ENCODE measurements at places on chromosomes 4 and X.

DNA sequence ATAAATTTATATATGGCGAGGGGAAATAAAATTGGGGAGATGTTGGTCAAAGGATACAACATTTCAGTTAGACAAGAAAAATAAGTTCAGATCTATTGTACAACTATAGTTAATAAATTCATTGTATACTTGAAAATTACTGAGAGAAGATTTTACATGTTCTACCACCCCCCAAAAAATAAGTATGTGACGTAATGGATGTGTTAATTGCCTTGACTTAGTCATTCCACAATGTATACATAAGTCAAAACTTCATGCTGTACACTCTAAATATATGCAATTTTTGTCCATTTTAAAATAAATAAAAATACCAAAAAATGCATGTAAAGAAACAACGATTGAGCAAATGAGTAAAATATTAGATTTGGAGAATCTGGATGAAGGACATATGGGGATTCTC is 1.8 kb downstream of the USP11 start:
- DNase-seq: no peak

DNA sequence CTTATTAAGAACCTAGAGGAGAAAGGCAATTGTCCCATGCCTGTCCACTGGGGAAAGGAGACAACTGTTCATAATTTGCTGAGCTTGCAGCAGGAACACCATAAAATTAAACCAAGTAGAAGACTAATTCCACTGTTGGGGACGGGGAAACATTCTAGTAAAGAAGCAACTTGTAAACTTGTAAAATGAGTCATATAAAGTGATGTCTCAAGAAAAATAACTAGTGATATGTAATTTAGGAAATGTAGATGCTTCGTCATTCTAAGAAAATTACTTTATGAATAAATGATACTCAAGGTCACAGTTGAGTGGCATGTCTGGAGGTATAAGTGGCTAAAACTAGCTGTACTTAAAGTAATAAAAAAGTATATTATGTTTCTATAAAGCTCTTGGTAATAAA is 121.2 kb upstream of the MID1 start:
- no peak for DNase-seq

- no peak for DNase-seq
Observed at GRCh38 chr4:145195167-145195952, 15.0 kb upstream of the OTUD4 start.

- no peak for DNase-seq
Observed at GRCh38 chr4:19880206-19880605, 371.5 kb upstream of the SLIT2 start.

DNA sequence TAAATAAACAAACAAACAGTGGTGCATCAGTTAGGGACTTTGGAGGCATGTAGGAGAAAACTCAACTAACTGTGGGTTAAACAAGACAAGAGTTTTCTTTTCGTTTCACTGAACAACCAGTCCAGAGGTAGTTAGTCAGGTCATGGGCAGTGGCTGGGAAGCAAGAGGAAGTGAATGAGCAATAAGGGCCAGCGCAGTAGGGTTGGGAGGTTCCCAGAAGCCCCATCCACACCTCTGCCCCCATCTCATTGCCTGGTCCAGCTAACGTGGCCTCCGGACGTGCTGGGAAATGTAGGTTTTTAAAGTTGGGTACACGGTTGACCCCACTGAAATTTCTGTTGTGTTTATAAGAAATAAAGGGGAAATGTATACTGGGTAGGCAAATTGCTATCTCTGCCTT is 8.7 kb downstream of the GLOD5 start:
- no peak for DNase-seq

- DNase-seq: no peak
Observed at GRCh38 chr4:12446256-12446655, 1017.6 kb upstream of the HS3ST1 start.

- no peak for DNase-seq
Observed at GRCh38 chr4:38311495-38312126, 351.4 kb downstream of the PTTG2 start.

DNA sequence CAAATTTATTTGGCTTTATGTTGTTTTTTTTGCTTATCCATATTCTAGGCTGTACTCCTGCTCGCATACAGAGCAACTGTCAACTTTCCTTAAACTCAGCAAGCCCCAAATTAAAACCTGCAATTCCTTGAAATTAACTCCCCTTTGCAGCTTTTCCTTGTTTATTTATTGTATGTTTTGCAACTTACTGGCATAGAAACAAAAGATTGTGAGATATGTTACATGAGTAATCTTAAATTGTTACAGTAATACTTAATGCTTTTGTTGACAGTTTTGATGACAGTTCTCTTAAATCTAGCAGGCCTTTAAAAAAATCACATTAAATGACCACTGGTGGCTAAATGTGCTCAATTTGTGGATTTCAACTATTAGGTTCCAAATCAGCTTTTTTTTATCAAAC is 4.5 kb downstream of the DDX3X start:
- DNase-seq: no peak

DNA sequence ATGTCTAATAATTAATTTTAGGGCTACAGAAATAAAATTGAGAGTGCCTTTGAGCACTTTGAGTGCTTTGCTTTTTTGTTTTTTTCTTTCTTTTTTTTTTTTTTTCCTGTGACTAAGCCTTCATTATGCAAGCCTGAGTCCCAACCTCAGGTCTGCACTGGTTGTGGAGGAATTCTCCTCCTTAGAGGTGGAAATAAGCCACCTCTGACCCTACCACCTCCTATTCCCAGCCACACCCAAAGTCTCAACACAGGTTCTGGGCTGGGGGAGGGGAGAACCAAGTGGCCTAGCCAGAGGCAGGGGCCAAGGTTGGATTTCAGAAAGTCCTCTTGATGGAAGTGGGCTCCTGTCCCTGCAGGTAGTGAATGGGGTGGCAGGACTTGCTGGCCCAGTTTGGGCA is 180.2 kb downstream of the ARAP2 start:
- no peak for DNase-seq

DNA sequence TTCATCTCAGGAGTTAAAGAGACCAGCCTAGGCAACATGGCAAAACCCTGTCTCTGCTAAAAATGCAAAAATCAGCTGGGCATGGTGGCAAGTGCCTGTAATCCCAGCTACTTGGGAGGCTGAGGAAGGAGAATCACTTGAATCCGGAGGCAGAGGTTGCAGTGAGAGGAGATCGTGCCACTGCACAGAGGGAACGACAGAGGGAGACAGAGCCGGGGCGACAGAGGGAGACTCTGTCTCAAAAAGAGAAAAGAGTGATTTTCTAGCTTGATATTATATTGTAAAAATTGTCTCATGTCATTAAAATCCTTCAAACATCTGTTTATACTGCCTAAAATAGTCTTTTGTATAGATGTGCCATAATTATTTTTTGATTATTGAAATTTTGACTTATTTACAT is 225.4 kb upstream of the AGA start:
- DNase-seq: no peak

DNA sequence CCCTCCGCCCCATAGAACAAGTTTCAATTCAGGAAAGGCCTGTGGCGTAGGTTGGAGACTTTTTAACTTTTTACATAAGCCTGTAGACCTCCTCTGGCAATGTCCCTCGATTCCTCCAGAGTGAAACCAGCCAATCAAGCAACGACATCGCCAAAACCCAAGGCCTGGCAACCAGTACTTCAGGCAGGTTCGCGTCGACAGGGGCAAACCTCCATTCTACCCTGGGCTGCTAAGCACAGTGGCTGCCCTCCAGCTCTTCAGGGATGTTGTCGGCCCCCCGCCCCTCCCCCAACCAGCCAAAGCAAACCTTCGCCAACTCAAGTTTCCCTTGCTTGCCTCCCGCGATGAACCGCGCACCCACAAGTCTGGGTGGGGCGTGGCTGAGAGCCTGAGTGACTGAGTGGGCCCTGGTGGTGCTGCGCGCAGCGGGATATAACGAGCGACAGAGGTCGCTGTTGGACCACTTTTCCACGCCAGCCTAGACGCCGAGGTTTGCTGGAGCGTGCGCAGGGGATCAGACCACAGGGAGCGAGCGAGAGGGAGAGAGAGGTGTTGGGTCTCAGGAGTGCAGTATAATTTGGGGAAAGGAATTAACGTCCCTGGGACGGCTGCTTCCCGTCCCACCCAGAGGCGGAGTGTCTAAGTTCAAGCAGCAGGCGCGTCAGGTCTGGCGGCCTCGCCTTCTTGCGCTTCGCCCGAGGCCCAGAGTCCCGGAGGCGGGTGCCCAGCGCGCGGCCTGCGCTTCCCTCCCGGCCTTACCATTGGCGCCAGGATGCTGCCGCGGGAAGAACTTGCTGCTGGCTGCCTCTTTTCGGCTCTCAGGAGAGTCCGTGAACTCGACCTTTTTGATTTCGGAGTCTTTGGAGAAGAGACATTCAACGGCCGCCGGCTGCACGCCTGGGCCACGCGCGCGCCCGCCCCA is 9.0 kb upstream of the PITX2 start:
- peak; percentile 63 for DNase-seq

GRCh38 chrX:5559386-5559785 is 669.3 kb downstream of the NLGN4X start:
- DNase-seq: no peak

DNA sequence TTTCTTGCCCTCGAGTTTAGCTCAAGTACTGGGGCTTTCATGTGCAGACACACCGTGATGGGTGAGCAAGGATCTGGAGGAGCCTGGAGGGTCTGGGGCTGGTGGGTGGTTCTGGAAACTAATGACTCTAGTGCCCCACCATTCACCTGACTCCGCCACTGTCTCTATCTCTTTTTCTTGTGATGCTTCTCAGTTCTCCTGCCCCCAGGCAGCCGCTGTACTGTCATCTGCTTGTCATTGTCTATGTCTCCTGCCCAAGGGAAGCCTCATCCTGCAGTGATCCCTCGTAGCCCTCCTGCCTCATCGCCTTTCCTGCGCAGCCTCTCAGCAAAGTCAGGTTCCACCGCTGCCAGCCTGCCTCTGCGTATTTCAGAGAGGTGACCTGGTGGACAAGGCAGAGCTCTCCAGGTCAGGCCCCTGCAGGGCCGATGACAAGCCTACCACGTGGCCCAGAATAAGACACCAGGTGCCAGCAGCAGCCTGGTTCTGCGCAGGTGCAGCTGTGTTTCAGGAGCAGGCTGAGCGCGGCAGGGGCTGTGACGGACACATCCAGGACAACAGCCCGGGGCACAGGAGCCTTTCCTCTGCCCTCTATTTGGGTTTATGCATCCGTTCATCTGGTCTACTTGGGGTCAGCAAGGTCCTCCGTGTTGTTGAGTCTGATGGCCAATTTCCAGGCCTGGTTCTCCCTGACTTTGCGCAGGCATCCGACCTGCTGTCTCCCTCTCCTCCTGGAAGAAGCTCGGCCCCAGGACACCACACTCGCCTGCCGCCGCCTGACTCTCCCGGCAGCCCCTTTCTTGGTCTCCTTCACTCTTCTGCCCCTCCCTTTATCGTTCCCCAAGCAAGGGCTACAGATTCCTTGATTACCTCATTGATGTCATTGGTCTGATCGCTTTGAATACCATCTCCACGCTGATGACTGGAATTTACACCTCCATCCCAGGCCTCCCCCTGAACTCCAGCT is 30.9 kb upstream of the CDKN2AIP start:
- DNase-seq: no peak

GRCh38 chr4:18082236-18082635 is 60.7 kb upstream of the LCORL start:
- DNase-seq: no peak

- no peak for DNase-seq
Observed at GRCh38 chr4:118814058-118814457, 21.9 kb downstream of the SEC24D start.

DNA sequence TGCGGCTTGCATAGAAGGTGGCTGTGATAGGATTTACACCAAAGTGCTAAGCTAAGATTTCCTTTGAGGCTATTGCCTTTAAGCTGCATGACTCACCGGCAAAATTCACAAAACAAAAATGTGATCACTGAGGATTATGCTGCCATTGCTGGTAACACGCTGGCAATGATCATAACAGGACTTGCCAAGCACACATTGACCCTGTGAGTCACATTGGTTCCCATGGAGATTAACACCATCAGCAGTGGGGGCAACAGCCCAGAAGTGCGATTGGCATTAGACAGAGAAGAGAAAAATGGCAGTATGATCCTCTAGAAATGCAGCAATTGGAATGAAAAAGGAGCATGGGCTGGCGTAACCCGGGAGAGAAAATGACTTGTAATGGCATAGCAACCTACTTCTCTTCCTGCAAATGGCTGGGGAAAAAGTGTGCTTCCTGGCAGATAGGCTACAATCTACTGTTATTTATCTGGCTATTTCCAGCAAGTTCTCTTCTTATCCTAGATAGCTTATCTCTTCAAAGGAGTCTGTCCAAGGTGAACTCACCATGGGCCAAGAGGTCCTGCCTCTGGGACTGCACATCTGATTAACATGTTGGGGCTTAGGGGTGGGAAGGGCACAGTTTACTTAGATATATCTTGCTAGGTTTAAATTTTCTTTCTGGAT is 314.2 kb upstream of the IGFBP7 start:
- DNase-seq: no peak

DNA sequence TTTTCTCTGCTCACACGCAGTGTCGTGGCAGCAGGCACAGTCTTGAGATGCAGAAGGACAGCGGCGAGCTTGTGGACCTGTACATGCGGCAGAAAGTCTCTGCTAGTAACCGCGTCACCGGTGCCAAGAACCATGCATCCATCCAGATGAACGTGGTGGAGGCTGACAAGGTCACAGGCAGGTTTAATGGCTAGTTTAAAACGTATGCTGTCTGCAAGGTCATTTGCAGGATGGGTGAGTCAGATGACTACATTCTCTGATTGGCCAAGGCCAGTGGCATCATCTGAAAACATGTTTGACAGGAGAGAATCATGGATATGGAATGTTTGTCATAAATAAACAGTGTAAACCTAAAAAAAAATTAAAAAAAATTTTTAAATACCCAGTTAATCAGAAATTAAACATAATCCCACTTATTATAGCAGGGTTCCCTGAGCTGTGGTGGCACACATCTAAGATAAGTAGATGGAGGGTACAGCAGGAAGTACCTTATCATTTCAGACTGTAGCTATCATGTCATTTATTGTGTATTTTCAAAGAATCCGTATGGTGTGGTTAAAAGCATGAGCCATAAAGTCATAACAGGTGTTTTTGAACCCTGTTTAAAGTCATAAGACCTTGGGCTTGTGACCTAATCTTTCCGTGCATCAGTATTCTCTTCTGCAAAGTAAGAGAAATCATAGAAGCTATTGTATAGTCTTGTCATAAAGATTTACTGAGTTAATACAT is 7.5 kb upstream of the BMP2K start:
- no peak for DNase-seq

GRCh38 chrX:69318651-69319340 is 153.5 kb upstream of the PJA1 start:
- DNase-seq: no peak

GRCh38 chr4:81446634-81447033 is 25.1 kb downstream of the RASGEF1B start:
- no peak for DNase-seq
